ENCODE measurements at places on chromosomes 7 and 10. TPM values are rescaled to one million over a fixed set of nuclear protein-coding genes. Genes with fewer than 3 reads are reported as not detected.

Gene MMP21
- not detected for total RNA-seq

Gene TUBAL3
- total RNA-seq, result not detected

Gene KIAA1217
- total RNA-seq, result 51.0 TPM

Gene DOCK4
- total RNA-seq, result 31.8 TPM

Measured in osteoblast (primary cell).